Right cardiac atrium (tissue), 5 donors: ENCODE measurements at places on chromosomes 3 and 15. TPM values are rescaled to one million over a fixed set of nuclear protein-coding genes. Genes with fewer than 3 reads are reported as not detected.
A peak's percentile ranks its signal among the peaks of the same experiment; 100 is the strongest.

DNA sequence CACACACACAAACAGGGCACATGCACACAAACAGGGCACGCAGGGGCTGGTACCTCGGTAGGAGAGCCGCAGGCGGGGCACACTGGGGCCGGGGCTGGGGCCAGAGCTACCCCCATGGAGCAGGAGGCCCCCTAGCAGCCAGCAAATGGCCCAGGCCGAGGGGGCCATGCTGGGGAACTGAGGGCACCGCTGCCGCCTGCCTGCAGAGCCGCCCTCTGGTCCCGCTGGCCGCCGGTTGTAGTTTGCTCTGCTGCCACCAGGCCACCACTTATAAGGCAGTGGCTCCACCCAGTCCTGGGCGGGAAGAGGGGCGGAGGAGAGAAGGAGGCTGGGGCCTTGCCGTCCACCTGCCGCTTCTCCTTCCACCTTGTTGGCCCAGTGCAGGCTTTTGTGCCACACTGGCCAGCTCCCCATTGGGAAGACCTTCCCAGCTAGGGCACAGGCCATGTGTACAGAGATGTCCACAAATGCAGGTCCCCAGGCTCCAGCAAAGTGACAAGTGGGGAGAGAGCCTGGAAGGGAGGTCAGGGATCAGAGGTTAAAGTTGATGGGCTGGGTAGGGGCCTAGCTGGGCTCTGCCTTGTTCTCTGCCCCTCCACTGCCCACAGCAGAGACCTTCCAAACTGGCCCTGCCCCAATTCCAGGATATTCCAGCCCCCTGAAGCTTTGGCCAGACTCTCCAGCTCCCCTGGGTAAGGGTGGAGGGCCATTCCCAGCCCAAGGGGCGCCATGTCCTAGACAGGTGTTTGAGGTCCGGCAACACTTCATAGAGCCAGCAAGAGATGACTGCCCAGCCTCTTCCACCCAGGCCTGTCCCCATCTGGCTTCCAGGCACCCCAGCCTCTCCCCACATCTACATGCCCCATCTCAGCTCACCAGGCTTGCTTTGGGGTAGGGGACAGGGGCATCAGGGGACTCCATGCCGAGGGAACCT is at the start of gene SEMA3G:
TSS of gene SEMA3G (minus strand) at position 244 of the 934 bp plus-strand sequence. CDS start at position 168, 76 bp downstream.
- DNase-seq = peak; percentile 76

GRCh38 chr15:31285772-31286261 is 40.8 kb upstream of the KLF13 start:
- no peak for DNase-seq

Gene ATG3
- total RNA-seq = 40.0 TPM

DNA sequence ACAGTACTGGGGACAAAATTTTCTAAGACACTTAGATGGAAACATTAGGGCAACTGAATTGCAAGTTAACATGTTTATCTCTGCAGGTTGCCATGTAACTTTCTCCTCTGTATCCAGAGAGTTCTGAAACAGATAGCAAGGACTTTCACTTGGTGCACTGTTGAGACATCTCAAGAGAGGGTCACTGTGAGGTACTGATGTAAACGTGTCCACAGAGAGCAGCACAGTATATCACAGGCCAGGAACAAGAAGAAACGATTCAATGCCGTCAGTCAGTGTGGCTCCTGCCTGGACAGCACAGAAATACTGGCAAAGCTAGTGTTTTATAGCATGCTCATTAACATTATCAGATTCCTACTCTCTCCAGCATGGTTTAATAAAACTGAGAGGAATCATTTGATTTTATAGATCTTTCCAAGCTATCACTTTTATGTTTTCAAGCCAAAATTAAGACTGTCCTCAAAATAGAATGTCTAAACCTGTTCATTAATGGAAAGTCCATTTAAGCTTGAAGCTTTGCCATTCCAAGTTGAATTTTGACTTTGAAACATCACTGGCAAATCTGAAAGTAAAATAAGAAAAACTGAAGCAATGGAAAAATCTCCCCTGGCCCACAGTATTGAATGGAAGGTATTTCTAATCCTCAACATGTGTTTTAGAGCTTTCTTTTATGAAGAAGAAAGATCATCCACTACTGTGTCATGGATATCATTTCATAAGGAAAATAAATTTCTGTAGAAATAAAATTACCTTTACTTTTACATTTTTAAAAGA is 102.7 kb downstream of the IMPG2 start:
- no peak for DNase-seq

DNA sequence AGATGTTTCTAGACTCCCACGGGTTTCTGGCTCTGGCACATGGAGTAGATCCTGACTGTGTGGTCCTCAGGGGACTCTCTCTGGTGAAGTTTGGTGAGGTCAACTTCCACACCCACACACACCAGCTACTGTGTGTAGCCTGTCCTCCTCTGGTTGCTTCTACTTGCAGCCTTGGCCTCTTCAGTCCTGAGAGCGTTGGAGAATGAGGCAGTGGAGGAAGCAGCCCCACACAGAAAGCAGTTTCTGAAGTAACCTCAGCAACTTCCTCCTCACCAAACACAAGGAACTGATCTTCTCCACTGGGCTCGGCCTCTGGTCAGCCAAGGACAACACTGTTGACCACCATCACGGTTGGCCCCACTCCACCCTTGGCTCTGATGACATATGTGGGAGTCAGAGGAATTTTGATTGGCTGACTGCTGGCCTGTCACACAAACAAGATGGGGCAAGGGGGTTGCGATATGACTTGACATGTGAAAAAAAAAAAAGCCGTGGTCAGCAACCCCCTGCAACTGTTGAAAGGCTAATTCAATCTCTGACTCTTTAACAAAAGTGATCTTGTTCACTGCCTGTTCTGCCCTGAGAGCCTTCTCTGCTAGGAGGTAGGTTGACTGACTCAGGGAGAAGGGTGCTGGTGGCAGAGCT is 19.6 kb downstream of the CD86 start:
- DNase-seq = peak; percentile 81

DNA sequence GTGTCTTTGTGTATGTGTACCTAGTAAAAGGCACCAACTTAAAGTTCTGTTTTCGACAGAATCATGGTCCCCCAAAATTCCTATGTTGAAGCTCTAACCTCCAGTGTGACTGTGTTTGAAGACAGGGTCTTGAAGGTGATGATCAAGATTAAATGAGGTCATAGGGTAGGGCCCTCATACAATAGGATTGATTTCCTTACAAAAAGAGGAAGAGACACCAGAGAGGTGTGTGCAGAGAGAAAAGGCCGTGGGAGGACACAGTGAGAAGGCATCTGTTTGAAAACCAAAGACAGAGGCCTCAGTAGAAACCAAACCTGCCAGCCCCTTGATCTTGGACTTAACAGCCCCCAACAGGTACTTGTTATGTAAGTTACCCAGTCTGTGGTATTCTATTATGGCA is 52.0 kb upstream of the CORO2B start:
- no peak for DNase-seq

GRCh38 chr3:170418422-170419398 is at the start of gene CLDN11:
Gene CLDN11, plus strand, starts transcription at chr3:170418868. Its CDS starts 199 bp downstream, at chr3:170419067.
- peak; percentile 68 for DNase-seq

DNA sequence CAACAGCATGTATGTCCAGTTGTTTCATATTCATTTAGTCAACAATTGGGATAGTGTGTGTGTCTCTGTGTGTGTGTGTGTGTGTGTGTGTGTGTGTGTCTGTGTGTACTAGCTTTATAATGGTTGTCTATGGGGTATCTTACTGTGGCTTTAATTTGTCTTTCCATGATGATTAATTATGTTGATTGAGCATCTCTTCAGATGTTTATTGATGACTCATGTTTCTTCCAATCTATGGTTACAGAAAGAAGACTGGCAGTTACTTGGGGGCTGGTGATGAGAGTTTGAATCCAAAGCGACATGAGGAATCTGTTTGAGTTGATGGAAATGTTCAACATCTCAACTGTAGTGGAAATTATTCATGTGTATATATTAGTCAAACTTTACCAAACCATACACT is 440.1 kb downstream of the ZNF385D start:
- no peak for DNase-seq

Gene GOLGA8G
- total RNA-seq = not detected

DNA sequence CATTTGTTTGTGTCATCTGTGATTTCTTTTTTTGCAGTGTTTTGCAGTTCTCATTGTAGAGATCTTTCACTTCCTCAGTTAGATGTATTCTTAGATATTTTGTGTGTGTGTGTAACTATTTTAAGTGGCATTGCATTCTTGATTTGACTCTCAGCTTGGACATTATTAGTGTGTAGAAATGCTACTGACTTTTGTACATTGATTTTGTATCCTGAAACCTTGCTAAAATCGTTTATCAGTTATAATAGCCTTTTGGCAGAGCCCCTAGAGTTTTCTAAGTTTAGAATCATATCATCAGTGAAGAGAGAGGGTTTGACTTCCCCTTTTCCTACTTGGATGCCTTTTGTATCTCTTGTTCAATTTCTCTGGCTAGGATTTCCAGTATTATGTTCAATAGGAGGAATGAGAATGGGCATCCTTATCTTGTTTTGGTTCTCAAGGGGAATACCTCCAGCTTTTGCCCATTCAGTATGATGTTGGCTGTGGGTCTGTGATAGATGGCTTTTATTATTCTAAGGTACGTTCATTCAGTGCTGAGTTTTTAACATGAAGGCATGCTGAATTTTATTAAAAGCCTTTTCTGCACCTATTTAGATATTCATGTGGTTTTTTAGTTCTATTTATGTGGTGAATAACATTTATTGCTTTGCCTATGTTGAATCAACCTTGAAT is 211.7 kb downstream of the MBNL1 start:
- DNase-seq = no peak

DNA sequence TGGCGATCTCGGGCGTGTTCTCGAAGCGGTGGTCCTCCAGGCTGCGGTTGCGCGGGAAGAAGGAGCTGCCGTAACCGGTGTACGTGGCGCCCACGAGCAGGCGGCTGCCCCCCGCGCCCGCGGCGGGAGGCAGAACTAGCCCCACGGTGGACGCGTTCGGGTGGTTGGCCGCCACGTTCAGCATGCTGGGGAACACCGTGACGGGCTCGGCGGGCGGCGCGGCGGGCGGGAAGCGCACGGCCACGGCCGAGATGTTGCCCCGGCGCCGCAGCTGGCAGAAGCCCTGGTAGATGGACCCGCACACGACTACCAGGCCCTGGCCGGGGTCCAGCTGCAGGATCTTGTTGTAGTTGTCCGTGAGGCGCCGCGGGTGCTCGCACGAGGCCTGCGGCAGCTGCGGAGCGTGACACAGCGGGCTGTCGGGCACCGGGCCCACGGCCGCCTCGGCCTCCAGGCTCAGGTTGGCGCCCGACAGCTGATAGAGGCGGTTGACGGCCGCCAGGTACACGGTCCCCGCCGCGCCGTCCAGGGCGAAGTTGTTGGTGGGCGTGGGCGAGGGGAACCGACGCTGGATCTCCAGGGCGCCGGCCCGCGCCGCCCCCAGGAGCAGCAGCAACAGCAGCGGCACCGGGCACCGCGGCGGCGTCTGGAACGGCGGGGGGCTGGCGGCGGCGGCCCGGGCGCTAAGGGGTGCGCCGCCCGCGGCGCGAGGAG is 397 bp downstream of the PLXND1 start:
- peak; percentile 88 for DNase-seq

DNA sequence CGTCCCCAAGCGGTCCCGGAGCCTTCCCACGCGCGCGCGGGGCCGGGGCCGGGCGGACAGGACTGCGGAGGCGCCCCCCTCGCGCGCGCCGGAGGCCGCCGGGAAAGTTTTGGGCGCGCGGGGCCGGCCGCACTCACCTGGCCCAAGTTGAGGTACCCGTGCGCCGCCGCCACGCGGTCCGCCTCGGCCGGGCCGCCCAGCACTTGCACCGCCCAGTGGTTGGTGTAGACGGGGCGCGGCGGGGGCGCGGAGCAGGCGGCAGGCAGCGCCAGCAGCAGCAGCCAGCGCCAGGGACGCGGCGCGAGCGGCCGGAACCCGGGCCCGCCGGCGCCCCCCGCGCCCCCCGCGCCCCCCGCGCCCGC is 289 bp downstream of the PCSK6 start:
- peak; percentile 84 for DNase-seq

Gene ACKR2
- total RNA-seq = 2.4 TPM

DNA sequence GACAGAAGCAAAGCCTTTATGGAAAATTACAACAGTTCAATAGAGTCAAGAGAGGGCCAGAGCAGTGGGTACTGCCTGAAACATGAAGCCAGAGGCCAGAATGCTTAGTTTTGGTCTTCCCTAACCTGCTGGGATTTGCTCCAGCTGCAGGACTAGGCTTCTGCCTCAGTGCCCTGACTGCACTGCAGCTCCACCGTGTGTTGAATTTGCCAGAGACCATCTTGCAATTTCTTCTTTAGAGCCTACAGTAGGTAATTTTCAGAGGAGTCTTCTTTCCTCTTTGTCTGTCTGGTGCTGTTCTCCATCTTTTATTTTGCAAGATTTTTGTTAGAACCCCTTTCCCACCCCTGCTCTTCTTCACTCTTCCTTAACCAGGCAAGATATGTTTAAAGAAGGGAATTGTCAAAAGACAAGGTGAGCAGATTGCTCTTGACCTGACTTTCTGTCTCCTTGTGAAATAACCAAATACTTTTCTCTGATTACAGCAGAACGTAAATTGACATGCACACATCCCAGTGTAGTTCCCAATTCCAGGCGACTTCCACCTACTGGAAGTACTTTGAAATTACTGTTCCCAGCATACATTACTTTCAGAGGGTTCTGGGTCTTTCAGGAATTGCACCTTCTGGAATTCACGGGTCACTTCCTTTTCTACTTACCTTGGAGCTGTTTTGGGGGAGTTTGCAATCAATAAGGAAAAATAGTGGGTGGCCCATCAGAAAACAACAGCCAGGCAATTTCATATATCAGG is 161.2 kb downstream of the MINAR1 start:
- DNase-seq = no peak

- DNase-seq = peak; percentile 92
Measured at GRCh38 chr15:90221246-90221900, 12.4 kb downstream of the CIB1 start.
